Myocyte (in vitro differentiated cells): ENCODE measurements at places on chromosomes 2 and 18. TPM values are rescaled to one million over a fixed set of nuclear protein-coding genes. Genes with fewer than 3 reads are reported as not detected.

The GYPC gene
- 13.7 and 14.4 TPM in 2 replicates for total RNA-seq

The PTPRN gene
- total RNA-seq = 0.24 and 0.68 TPM in 2 replicates

DNA sequence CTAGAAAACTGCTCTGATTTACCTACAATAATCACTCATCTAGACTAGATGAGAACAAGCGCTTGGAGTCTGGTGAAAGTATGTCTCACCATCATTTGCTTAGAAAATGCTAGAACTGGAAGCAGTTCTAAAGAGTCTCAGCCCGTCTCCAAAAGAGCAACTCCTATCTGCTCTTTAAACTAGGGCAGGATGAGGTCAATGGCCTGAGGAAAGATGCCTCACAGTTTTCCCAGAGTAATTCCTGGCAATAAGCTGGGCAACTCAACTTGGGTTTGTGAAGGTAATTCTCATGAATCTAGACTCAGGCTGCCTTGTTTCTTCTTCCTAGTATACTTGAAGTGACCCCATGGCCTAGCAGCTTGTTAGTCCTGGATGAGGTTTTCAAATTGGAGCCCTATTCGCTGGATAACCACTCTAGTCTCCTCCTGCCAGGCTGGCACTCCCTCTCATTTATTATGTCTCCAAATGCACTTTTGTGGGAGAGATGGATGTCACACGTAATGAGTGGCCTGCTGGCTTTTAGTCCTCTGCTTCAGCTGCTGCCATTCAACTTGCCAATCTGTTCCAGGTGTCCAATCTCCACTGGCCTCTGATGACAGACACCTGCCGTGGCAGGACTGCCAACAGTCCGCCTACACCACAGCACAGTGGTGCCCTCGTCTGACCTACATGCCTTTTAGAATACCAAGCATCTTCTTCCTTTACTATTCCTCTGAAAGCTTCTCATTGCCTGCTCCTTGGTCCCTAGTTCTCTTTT lies 80.9 kb downstream of the CABYR start:
- peak; percentile 79 for DNase-seq

GRCh38 chr18:79534356-79534755 lies 138.6 kb downstream of the NFATC1 start:
- no peak for DNase-seq

The RMC1 gene
- total RNA-seq = 16.2 and 24.0 TPM in 2 replicates
